ENCODE measurements at places on chromosomes 3 and 15. TPM values are rescaled to one million over a fixed set of nuclear protein-coding genes. Genes with fewer than 3 reads are reported as not detected.

The KIF23 gene
- 3.9 TPM for total RNA-seq

The MYZAP gene
- 8.2 TPM for total RNA-seq

The DNASE1L3 gene
- 2.3 TPM for total RNA-seq

The NCEH1 gene
- total RNA-seq: 15.1 TPM

The FSTL1 gene
- total RNA-seq: 294 TPM

DNA sequence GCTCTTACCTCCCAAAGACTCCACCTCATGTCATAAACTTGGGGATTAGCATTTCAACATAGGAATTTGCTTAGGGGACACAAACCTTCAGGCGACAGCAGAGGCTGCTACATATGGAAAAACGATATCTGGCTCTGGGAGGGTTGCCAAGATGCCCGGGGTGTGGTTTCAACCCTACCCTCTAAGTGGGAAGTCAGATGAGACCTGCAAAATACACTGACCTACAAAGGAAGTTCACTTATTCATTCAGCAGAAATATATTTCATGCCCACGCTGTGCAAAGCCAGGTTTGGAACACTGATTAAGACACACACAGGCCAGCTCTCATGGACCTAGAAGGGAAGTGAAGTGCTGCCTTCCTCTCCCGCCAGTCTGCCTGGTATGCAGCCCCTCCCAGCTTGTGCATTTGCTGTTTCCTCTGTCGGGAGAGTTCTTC is 239.3 kb downstream of the FEZF2 start:
- peak; percentile 37 for DNase-seq

- DNase-seq: no peak
These were observed 26.1 kb upstream of the CCDC174 start for GRCh38 chr3:14625443-14625842.

- no peak for DNase-seq
These were observed 795 bp upstream of the TCF12 start for GRCh38 chr15:56917652-56918045.

GRCh38 chr15:63054281-63054683 is 11.7 kb downstream of the TPM1 start:
- no peak for DNase-seq

- DNase-seq: no peak
These were observed 69.8 kb downstream of the TCF12 start for GRCh38 chr15:56988219-56988618.

DNA sequence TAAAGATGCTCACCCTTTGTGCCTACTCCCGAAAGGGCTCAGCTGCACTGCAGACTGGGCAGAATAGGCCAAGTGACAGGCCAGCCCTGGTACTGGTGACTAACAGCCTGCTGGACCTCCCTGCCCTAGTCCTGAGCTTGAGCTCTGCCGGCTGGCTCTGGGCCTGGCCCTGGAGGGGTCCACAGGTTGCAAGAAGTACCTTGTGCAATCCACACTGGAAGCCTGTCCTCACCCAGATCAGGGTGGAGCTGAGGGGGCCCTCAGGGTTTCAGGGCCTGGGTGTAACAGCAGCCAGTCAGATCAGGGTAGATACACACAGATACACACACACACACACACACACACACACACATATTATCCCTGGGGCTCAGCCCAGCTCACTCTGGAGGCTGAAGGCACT is 27.3 kb upstream of the PLA2G4D start:
- DNase-seq: no peak

- peak; percentile 16 for DNase-seq
These were observed 4.3 kb upstream of the FNDC3B start for GRCh38 chr3:172034786-172035685.

GRCh38 chr3:124903896-124904834 is 17.0 kb upstream of the ITGB5 start:
- DNase-seq: no peak

DNA sequence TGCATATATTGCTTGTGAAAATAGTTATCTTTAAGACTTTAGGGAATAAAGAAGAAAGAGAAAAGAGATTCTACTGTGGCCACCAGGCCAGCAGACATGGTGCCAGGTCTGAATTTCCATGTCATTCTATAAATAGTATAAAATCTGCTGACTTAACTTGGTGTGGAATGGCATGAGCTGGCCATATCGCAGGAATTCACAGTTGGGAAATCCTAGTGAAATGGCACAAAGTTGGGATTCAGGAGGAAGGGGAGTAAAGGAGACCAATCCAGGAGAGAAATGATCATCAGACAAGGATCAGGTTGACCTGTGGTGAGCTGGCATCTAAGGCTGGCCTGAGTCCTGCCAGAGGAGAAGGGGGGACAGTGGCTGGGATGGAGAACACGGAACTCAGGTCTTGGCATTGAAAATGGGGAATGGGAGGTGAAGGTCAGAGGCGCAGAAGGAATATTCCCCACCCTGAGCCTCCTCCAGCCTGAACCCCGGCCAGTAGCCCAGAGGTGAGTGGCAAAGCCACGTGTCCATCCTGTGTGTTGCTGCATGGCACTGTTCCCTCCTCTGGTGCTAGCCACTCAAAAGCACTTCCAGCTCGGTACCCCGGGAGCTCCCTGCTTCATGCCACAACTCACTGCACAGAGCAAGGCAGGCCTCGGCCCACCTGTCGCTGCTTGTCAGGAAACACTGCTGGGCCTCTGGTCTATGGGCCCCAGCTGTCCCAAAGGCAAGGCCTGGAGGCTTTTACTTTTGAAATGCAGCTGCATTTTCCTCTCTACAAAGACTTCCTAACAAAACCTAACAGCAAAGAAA is 51.4 kb downstream of the SSUH2 start:
- DNase-seq: no peak

DNA sequence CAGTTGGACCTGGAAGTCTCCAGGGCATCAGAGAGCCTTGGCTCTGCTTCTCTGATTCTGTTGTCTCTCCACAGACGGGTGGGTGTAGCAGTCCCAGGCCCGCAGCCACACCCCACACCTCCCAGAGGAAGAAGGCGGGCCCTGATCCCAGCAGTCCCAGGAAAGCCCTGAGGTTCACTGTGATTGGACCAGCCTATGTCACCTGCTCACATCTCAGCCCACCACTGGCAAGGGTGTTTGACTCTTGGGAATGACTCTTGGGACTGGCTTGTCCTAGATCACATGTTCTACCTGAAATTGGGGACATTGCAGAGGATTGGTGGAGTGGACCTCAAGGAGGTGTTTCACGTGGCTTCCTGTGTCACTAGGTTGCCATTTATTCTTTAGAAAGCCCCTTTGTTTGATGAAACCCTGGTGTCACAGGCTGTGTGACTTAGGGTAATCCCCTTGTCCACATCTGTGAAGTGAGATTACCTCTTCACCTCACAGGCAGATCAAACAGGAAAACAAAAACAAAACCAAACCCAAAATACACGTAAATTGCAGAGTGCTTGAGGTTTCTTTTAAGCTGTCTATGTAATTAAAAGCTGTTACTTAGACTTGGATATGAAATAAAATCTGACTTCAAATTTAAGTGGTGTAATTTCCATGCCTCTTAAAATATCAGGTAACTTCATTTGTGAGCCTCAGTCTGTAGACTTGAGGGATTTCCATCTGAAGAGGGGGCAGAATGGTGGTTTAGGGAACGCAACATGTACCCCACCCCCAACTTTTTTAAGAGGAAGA is 26.7 kb downstream of the FLNB start:
- DNase-seq: no peak

GRCh38 chr15:38320866-38321265 is 68.2 kb downstream of the SPRED1 start:
- no peak for DNase-seq

DNA sequence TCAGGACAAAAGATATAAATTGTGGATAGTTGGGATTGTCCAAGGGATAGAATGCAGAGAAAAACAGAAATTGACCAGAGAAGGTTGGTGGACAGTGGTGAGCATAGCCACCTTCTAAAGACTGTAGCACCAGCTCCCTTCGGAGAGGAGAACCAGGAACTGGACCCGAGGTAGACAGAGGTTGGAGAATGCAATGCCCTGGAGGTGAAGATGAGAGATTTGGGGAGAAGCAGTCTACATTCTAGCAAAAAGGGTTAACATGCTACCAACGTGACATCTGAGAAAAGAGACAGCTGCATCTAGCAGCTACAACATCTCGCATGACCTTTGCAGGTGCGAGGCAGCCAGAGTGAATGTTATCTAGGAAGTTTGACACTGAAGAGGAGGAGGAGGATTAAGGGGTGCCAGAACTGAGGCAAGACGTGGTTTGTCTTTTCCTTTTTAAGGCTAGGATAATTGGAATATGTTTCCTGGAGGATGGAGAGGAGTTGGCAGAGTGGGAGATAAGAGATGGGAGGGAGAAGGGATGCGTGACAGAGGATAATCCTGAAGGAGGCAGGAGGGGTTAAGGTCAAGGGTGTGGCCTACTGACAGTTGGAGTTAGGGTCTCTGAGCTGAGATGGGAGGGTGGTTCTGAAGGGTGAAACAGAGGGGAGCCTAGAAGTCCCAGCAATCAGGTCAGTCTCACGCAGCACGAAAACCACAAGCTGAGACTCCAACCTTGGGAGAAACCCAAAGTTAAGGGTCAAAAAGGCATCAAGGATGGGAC is 103.7 kb upstream of the NR2E3 start:
- peak; percentile 8 for DNase-seq

- peak; percentile 38 for DNase-seq
These were observed 11.6 kb downstream of the GPR160 start for GRCh38 chr3:170049146-170050000.

- no peak for DNase-seq
These were observed 67.7 kb upstream of the PLXND1 start for GRCh38 chr3:129673897-129674797.

GRCh38 chr15:88472225-88472624 is 4.7 kb downstream of the MRPS11 start:
- no peak for DNase-seq
